ENCODE measurements at places on chromosomes 3 and 15.
A peak's percentile ranks its signal among the peaks of the same experiment; 100 is the strongest.

- DNase-seq: no peak
These were observed 24.2 kb downstream of the WDR93 start for GRCh38 chr15:89714775-89715174.

DNA sequence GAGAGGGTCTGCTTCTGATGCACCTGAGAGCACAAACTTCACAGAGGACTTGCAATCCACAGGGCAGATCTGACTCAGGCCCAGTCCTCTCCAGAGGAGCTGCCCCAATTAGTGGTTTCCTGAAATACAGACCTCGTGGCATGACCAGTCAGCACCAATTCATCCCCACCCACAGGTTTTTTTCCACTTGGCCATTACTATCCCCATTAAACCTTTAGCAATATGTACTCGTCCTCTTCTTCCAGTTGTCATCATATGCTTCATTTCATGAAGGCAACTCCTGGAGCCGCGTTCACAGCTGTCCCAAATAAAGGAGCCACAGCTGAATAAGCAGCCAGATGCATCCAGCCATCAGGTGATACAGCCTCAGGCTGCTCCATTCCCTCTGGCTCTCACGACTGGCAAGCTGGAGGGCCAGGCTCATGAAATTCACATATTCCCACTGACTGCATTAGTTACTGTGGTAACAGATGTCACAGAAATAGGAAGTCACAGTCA, 163.1 kb downstream of the FMN1 start:
- DNase-seq: peak; percentile 29

DNA sequence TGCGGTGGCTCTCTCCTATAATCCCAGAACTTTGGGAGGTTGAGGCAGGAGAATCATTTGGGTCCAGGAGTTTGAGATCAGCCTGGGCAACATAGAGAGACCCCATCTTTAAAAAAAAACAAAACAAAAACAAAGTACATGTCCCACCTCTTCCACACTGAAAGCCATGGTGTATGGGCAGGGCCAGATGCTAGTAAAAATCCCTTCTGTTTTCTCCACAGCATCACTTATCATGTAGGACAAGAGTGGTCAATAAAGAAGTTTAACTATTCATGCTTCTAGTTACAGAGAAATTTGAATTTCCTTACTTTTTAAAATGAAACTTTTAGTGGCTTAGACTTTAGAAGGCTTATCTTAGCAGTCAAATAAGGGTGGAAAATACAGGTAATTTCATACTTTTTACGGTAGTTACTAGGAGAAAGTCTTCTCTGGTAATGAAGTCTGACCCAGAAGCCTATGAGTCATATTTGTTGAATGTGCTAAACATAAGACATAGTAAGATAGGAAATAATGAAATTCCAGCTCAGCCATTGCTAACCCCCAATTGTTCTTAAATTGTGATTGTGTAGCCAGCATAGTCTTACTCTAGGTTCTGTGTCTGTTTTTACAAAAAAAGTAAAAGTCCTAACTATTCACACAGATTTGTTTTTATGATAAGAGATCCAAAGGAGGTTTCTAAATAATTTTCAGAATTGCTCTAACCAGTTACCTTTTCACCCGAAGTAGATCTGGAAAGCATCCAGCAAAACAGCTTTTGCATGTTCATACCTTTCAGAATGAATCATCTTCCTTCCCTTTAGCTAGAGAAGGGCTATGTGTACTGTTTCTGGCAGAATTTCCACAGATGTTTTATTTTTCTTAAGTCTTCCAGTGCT, 16.4 kb upstream of the ZNF609 start:
- peak; percentile 89 for DNase-seq

GRCh38 chr3:115830764-115831395, 207.6 kb downstream of the GAP43 start:
- peak; percentile 51 for DNase-seq

DNA sequence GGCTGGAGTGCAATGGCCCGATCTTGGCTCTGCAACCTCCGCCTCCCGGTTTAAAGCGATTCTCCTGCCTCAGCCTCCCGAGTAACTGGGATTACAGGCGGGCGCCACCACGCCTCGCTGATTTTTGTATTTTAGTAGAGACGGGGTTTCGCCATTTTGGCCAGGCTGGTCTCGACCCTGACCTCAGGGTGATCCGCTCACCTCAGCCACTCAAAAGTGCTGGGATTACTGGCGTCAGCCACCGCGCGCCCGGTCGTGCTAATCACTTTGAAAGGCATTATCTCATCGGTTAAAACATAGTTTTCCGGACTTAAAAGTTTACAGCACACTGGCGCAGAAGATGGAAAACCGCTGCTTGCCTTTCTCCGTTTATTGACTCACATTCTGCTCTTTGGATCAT, 27.6 kb upstream of the MTHFS start:
- DNase-seq: no peak

- DNase-seq: peak; percentile 76
These were observed 199.1 kb downstream of the LRRN1 start for GRCh38 chr3:3998140-3998922.

GRCh38 chr15:76401285-76401684, 64.7 kb downstream of the ISL2 start:
- no peak for DNase-seq

- peak; percentile 41 for DNase-seq
These were observed 8.1 kb upstream of the CDIN1 start for GRCh38 chr15:36571301-36571700.

DNA sequence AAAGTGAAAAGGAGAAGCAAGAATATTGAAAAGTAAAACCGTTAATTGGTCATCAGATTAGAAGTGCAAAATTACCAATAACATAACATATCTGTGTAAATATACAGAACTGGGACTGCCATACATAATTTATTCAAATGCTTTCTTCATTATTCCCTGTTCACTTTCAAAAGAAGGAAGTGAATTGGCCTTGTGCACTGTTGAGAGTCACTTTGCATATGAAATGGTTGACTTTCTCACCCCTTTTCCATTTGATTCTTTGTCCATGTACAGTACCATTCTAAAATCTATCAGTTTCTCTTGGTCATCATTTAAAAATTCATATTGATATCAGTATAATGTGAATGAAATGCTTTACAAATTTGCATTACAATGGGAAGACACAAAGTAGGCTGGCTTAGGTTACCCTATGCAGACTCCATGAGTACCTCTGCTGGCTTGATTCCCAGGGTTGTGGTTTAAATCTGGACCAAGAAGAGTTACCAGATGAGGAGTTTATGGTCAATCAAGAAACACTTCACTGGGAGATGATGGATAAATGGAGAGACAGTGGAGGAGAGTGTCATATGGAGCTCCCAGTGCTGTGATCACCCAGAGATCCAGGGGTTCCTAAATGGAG, 210.9 kb upstream of the TOPAZ1 start:
- peak; percentile 66 for DNase-seq

DNA sequence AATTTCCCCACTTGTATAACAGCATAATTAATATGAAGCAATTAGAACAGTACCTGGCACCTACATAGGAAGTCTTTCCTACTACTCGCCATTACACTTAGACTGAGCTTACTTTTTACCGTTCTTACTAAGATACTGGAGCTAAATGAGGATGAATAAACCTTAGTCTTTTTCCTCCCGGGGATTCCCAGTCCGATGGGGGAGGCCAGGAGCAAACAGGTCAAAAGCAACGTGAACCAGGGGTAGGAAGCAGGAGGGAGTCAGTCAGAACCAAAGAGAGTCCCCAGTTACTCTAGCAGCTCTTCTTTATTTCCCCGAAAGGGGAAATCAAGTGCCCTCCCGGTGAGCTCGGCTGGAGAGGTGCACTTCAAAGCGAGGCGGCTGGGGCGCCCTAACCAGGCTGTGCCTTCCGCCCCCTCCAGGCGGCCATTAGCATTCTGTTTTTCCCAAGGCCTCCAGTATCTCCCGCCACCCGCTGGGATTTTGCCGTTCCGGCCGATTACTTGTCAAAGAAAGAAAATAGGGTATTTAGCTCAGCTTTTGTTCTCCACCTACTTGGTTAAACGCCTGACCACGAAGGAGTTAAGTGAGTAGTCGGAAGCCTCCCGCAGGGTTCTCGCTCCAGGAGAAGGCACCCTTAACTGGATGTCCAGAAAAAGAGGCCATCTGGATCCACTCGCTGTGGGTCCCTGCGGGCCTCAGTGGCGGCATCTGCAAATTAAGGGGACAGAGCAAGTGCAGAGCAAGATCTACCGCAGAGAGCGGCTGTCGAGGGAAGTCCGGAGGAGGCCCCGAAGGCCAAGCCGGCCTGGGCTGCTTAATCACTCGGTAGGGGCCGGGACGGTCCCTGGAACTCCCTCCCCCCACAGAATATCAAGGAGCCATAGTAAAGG, 6.3 kb upstream of the EOMES start:
- peak; percentile 53 for DNase-seq

DNA sequence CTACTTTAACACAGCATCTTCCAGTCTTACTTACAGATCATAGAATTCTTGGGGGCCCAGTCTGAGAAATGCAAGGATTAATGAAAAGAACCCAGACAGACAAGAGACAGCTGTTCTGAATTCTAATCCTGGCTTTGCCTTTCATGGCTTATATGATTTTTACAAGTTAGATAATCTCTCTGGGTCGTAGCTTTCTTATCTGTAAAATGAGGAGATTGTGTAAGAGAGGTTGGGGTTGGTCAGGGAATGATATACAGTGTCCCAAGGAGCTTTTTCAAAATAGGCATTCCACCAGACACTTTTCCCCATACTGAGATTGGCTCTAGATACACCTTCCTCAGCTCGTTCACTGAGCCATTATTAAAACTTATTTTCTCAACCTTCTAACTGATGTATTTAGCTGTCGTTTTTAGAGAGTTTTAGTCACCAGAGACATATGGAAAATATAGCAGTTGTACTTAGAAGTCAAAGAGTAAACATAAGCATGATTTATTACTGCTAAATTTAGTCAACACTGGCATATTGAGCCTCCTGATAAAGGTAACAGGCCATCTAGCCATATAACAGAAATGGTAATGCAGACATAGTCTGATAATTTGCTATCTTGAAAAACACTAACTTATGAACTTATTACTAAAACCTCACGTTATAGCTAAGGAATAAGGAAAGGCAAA, 163.0 kb upstream of the MLF1 start:
- DNase-seq: no peak

DNA sequence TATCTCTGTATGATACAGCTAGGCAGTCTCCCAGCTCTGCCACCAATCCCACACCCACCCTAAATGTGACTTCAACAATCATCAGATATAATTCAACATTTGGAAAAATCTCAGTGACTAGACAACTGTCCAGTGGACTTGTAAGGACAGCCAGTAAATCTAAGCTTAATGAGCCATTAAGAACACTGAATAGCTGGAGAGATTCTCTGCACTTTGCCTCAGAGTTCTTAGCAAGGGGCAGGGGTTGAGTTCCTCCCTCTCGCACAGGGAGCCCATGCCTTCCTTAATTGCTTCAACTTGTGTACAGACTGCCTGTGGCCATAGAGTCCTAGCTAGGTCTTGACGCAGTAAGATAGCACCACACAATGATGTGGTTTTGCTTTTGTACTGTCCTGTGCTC, 15.6 kb downstream of the MEX3B start:
- DNase-seq: no peak

GRCh38 chr15:40990080-40990479, 36.8 kb downstream of the CHAC1 start:
- DNase-seq: peak; percentile 39

DNA sequence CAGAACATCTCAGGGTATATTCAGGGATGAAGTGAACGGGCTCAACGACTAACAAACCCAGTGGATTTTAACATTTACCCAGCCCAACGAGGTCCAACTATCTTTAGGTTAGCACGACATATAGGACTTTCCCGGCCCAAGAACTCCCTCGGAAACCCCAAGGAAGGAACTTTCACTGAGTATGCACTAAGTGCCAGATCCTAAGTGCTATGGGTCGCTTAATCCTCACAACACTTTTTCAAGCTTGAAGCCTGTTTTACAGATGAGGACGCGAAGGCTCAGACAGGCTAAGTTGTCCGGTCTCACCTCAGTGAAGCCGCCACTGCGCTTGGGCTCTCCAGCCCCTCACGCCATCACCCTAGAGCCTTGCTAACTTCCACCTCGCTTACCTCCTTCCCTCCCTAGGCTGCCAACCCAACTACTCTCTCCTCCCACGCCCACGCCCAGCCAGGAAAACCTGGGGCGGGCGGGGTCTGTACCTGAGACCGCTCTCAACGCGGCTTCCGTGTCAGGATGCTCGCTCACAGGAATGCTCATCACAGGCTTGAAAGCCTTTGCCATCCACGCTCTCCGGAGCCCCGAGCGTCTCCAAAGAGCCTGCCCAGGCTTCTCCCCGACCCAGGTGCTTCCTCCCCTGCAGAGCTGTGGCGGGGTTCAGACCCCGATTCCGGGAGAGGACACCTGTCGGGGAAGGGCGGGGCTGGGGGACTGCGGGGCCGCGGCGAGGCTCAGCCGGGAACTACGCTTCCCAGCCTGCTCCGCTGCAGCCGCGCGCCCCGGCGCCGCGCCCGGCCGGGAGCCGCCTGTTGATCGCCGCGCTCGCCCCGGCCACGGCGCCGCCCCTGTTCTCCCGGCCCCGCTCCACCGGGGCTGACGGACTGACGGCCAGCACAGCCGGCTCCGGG, at the start of gene TMOD2:
TSS of gene TMOD2 (plus strand) at position 806 of the 905 bp plus-strand sequence. CDS start 14,845 bp downstream, outside the sequence.
- peak; percentile 79 for DNase-seq

GRCh38 chr3:187114511-187114910, 24.8 kb downstream of the RPL39L start:
- no peak for DNase-seq

DNA sequence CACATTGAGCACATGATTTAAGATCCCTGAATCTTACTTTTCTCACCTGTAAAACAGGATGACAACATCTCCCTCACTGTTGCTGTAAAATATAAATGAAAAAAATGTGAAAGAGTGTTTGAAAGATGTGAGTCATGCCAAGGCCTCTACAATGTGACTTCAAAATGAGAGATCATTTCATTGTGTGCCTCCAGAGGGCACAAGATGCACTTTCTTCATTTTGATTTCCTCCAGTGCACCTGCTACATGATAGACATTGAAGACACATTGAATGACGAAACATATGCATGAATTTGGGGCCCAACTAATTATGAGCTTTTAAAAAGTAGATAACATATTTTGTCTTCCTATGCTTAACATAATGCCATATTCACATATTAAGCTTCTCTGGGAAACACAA, 170.3 kb downstream of the MOBP start:
- peak; percentile 46 for DNase-seq

DNA sequence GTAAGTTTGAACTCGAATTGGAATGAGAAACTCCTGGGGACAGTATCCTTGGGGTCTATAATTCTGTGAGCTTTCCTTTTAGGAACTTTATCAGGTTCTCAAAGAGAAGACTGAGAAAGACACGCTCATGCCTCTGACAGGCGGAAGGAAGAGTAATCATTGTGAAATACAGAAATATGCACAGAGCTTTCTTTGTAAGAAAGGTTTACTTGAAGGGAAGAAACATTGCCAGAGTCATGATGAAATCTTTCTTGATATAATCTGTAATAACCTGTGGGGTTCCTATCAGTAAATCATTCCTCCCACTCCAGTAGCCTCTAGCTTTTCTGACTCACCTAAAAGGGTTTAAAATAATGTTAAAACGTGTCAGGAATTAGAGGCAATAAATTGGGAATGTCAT, 83.6 kb upstream of the CCDC39 start:
- DNase-seq: no peak

GRCh38 chr15:81492969-81493645, 119.1 kb upstream of the TMC3 start:
- no peak for DNase-seq
